Neural progenitor cell (in vitro differentiated cells): ENCODE measurements at places on chromosomes 7 and 10.
A peak's percentile ranks its signal among the peaks of the same experiment; 100 is the strongest.

- no peaks in the 10 kb centered on the region for H3K36me3 ChIP-seq
- no peaks in the 10 kb centered on the region for H3K27me3 ChIP-seq
- H3K4me3 ChIP-seq, result no peak overlapping the region
- no peak overlapping the region for H3K27ac ChIP-seq
- H3K4me1 ChIP-seq, result peaks cover 49% of the 10 kb centered on the region
Observed at GRCh38 chr10:131757285-131758058, 143.3 kb upstream of the PPP2R2D start.

DNA sequence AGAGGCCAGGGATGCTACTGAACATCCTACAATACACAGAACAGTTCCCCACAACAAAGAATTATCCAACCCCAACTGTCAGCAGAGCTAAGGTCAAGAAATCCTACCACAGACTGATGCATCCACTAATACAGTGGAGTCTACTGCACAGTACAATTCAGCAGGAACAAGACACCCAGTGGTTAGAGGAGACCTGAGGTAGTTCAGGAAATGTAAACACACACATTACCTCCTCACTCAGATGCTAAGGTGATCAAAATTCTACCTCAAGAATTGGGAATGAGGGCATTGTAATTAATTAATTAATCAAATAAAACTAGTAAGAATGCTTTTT, 91.4 kb downstream of the ZFAND4 start:
- H3K27me3 ChIP-seq, result no peaks in the 10 kb centered on the region
- no peak overlapping the region for H3K4me3 ChIP-seq
- peaks cover 1% of the 10 kb centered on the region for H3K36me3 ChIP-seq
- H3K27ac ChIP-seq, result no peak overlapping the region

GRCh38 chr7:53351681-53352080, 316.2 kb downstream of the POM121L12 start:
- no peaks in the 10 kb centered on the region for H3K36me3 ChIP-seq
- H3K4me3 ChIP-seq, result no peak overlapping the region
- H3K4me1 ChIP-seq, result no peaks in the 10 kb centered on the region
- H3K27me3 ChIP-seq, result no peaks in the 10 kb centered on the region
- no peak for DNase-seq

GRCh38 chr10:24622781-24623301, 100.8 kb downstream of the ARHGAP21 start:
- no peaks in the 10 kb centered on the region for H3K27me3 ChIP-seq
- no peak for DNase-seq
- no peaks in the 10 kb centered on the region for H3K4me1 ChIP-seq
- H3K4me3 ChIP-seq, result no peak overlapping the region
- no peak overlapping the region for H3K27ac ChIP-seq

DNA sequence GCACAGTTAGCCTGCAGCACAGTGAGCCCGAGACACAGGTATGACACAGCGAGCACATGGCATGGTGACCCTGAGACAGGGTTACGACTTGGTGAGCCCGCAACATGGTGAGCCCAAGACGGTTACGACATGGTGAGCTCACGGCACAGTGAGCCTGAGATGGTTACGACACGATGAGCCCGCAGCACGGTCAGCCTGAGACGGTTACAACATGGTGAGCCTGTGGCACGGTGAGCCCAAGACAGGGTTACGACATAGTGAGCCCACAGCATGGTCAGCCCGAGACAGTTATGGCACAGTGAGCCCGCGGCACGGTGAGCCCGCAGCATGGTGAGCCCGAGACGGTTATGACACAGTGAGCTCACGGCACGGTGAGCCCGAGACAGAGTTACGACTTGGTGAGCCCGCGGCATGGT, 156.1 kb downstream of the MAD1L1 start:
- peaks cover 24% of the 10 kb centered on the region for H3K4me1 ChIP-seq
- DNase-seq, result no peak
- no peaks in the 10 kb centered on the region for H3K27me3 ChIP-seq
- no peaks in the 10 kb centered on the region for H3K36me3 ChIP-seq

DNA sequence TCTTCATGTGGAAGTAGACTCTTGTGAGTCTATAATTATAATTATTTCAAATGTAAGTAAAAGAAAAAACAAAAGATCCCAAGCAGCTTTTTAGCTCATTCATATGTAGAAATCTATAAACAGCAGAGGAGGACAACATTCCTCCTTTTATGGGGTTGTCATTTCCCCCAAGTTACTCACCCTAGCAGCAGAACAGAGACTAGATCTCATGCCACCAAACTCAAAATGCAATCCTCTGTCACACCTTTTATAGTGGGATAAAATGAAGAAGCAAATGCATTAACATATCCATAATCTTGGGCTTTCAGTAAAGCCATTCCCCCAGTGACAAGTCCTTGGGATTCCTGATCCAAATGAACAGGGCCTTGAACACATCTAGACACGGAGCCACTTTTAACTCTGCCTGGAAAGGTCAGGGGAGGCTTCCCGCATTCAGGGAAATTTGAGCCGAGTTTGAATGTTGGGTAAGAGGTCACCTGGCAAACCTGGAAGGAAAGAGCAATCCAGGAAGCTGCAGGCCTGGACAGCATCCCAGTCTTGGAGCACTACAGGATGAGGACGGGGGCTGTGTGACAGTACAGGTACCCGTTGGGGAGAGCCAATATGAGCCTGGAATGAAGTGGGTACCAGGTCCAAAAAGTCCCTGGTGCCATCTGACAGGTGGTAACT, 76.4 kb downstream of the DOCK4 start:
- no peak for DNase-seq
- H3K27ac ChIP-seq, result no peak overlapping the region
- no peaks in the 10 kb centered on the region for H3K36me3 ChIP-seq
- H3K4me3 ChIP-seq, result no peak overlapping the region
- no peaks in the 10 kb centered on the region for H3K27me3 ChIP-seq
- H3K4me1 ChIP-seq, result peaks cover 33% of the 10 kb centered on the region

DNA sequence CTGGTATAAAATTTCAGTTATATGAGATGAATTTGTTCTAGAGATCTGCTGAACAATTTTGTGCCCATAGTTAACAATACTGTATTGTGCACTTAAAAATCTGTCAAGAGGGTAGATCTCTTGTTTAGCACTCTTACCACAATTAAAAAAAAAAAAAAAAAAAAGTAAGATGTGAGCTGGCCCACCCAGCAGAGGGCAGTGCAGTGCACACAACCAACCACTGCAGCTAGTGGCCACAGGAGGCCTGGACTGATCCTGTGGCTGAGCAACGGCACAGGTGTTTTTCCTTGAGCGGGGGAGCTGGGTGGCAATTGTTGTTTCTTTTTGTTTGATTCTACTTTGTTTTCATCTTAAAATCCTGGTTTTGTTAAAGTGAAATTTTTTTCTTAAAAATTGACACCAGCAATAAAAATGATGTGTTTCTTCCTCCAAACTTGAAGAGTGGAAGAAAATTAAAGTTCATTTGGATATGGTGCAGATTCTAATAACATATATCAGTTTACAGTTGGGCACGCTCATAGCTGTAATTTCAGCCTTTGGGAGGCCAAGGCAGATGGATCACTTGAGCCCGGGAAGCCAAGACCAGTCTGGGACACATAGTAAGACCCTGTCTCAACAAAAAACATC, 171.1 kb upstream of the TBX20 start:
- H3K27ac ChIP-seq, result no peak overlapping the region
- H3K27me3 ChIP-seq, result peaks cover 31% of the 10 kb centered on the region

- no peaks in the 10 kb centered on the region for H3K36me3 ChIP-seq
- H3K27ac ChIP-seq, result no peak overlapping the region
- no peaks in the 10 kb centered on the region for H3K27me3 ChIP-seq
- H3K4me1 ChIP-seq, result no peaks in the 10 kb centered on the region
- H3K4me3 ChIP-seq, result no peak overlapping the region
Observed at GRCh38 chr10:70295321-70295720, 11.5 kb upstream of the NPFFR1 start.

GRCh38 chr10:23613900-23614299, 175.0 kb downstream of the OTUD1 start:
- no peaks in the 10 kb centered on the region for H3K36me3 ChIP-seq
- DNase-seq, result no peak
- H3K4me3 ChIP-seq, result no peak overlapping the region
- H3K4me1 ChIP-seq, result no peaks in the 10 kb centered on the region
- H3K27me3 ChIP-seq, result no peaks in the 10 kb centered on the region

GRCh38 chr10:132349766-132350165, 17.8 kb downstream of the LRRC27 start:
- H3K27me3 ChIP-seq, result no peaks in the 10 kb centered on the region
- no peaks in the 10 kb centered on the region for H3K36me3 ChIP-seq
- no peaks in the 10 kb centered on the region for H3K4me1 ChIP-seq
- no peak overlapping the region for H3K27ac ChIP-seq
- DNase-seq, result no peak
- no peak overlapping the region for H3K4me3 ChIP-seq

DNA sequence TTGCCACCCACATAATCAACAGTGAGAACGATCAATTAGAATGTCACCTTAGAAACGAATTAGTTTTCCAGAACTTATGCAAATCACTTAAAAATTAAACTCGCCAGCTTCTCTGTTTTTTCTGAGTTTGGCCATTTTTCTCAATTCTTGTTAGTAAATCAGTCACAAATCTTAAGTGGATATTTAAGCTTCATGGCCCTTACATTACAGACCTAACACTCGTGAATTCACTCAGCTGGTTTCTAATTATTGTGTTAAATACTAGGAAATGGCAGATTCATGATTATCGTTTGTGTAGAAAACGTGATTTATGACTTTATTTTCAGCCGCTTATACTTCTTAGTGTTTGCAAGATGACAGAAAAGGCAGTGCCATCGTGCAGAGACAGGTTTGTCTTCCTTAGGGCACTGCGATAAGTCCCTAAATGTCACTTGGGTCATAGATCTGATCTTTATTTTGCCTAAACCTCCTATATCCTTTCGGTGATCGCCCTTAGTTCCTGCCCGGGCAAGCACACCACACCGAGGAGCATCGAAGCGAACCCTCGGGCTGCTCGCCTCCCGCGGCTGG, 587 bp upstream of the CELF2 start:
- H3K36me3 ChIP-seq, result no peaks in the 10 kb centered on the region
- H3K4me3 ChIP-seq, result peak overlapping the region; percentile 81
- H3K27ac ChIP-seq, result no peak overlapping the region
- peaks cover 27% of the 10 kb centered on the region for H3K27me3 ChIP-seq
- DNase-seq, result no peak

- H3K4me3 ChIP-seq, result peak overlapping the region; percentile 30
- peak; percentile 81 for DNase-seq
- no peaks in the 10 kb centered on the region for H3K36me3 ChIP-seq
- H3K4me1 ChIP-seq, result peaks cover 66% of the 10 kb centered on the region
Observed at GRCh38 chr10:8047452-8048280, 6.8 kb upstream of the GATA3 start.

DNA sequence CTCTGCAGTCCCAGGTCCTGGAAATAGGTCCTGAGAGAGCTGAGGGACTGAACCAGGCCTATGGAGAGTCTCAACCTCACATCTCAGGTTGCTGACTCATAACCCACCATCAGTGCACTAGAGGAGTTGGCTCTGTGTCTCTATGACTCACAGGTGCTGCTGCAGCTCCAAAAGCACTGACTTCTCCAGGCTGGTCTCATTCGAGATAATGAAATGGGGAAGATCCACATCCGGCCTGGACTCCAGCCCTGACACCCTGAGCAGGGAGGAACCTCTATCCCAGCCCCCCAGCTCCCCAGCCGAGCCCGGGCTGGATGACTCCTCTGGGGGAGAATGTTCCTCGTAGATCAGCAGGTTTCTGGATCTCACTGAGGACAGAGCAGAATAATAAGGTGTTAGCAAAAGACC, 35.5 kb upstream of the DGKI start:
- H3K36me3 ChIP-seq, result peaks cover 5% of the 10 kb centered on the region
- no peak overlapping the region for H3K4me3 ChIP-seq
- H3K27me3 ChIP-seq, result no peaks in the 10 kb centered on the region
- H3K27ac ChIP-seq, result no peak overlapping the region
- DNase-seq, result no peak

DNA sequence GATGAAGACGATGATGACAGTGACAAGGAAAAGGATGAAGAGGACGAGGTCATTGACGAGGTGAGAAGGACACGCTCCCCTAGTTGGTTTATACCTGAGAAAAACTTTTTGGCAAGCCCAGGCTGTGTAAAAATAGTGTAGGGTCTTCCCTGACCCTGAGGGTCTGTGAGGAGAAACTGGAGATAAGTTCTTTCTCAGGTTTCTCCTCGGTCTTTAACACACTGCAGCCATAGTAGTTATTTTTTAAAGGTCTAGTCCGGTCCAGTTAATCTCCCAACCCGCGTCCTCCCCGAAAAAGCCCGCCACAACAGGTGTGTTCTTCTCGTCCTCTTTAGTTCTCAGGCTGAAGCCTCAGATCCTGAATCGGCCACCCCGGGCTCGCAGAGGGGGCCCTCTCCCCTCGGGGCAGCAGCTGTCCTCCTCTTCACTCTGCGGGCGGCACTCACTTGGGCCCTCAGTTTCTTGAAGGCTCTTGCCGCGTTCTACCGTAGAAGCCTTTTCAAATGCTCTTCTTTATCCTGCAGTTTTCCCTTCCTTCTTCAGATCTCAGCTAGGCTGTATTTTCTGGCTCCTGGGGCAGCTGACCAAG, 411 bp downstream of the BCCIP start:
- peaks cover 10% of the 10 kb centered on the region for H3K36me3 ChIP-seq
- H3K27me3 ChIP-seq, result no peaks in the 10 kb centered on the region
- H3K27ac ChIP-seq, result no peak overlapping the region
- H3K4me1 ChIP-seq, result peaks cover 8% of the 10 kb centered on the region
- peak; percentile 35 for DNase-seq

GRCh38 chr10:124588736-124589490, 127.3 kb downstream of the LHPP start:
- no peak for DNase-seq
- H3K36me3 ChIP-seq, result no peaks in the 10 kb centered on the region
- no peaks in the 10 kb centered on the region for H3K4me1 ChIP-seq

- no peak overlapping the region for H3K27ac ChIP-seq
- peaks cover 100% of the 10 kb centered on the region for H3K27me3 ChIP-seq
- no peaks in the 10 kb centered on the region for H3K36me3 ChIP-seq
- no peak for DNase-seq
- H3K4me3 ChIP-seq, result no peak overlapping the region
Observed at GRCh38 chr7:97019710-97020225, 4.9 kb downstream of the DLX5 start.

DNA sequence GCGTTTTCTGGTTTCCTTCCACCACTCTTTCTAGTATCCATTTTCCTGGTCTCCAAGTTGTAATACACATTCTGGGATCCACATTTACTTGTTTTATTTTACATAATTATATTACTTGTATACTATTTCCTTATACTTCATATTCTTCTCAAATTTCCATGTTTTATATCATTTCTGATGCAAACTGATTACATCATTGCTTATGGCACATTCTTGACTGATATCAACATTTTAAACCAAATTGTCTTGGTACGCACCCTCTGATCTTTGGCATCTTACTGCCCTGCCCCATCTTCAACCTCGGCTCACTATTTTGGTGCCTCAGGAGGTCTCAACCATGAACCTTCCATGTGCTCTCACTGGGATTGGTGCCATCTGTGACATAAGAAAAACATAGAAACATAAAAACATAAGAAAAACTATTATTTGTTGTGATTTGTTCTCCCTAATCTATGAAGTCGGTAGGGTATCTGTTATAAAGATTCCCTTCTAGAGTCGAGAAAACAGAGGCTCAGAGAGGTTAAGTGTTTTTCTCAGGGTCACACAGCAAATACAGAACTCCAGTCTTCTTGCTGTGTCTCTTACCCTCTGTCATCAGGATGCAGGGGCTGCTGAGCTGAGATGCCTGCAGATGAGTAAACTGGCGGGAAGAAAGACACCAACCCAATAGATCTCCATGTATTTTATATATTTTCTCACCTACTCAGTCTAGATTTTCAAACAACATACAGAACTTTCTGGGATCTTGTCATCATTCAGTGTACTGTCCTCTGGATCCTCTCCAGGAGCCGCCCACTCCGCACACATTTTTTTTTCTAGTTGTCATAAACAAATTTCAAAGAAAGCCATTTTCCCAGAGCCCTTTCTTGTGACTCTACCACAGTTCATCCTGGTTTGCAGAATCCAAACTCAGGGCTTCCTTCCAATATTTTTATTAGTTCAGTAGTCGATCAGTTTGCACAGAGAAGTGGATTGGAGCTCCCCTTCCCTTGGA, 79.5 kb downstream of the PARP12 start:
- no peak for DNase-seq
- H3K36me3 ChIP-seq, result no peaks in the 10 kb centered on the region
- H3K27ac ChIP-seq, result no peak overlapping the region
- H3K4me3 ChIP-seq, result no peak overlapping the region
- peaks cover 11% of the 10 kb centered on the region for H3K4me1 ChIP-seq
